ENCODE measurements at places on chromosomes 3 and 15.

DNA sequence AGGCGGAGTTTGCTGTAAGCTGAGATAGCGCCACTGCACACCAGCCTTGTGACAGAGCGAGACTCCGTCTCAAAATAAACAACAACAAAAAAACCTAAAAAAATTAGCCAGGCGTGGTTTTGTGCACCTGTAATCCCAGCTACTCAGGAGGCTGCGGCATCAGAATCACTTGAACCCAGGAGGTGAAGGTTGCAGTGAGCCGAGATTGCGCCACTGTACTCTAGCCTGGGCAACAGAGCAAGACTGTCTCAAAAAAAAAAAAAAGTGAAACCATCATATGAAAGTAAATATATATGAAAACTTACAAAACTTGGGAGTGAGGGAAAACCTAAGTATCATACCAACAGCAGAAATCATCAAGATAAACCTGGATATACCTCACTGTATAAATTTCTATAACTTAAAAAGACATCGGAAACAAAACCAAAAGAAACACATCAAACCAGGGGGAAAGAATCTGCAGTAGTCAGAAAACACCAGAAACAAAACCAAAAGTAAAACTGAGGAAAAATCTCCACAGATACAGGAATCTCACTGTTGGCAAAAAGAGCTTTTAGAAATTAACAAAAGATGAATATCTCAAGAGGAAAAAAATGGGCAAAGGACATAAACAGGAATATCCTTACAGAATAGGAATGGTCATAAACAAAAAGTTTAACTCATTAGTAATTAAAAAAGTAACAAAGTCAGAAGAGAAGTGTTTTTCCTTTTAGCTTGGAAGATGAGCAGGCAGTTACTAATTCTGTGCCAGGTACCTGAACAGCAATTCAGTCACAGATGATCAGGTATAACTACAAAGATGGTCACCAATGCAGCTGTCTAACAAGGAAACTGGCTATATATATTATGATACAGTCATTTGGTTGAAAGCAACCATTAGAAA lies 41.3 kb downstream of the ETV5 start:
- no peak for DNase-seq

- DNase-seq, result no peak
These were observed 4.5 kb downstream of the EIF3J start for GRCh38 chr15:44541282-44541958.

GRCh38 chr3:28682121-28682520 lies 333.5 kb upstream of the AZI2 start:
- no peak for DNase-seq

DNA sequence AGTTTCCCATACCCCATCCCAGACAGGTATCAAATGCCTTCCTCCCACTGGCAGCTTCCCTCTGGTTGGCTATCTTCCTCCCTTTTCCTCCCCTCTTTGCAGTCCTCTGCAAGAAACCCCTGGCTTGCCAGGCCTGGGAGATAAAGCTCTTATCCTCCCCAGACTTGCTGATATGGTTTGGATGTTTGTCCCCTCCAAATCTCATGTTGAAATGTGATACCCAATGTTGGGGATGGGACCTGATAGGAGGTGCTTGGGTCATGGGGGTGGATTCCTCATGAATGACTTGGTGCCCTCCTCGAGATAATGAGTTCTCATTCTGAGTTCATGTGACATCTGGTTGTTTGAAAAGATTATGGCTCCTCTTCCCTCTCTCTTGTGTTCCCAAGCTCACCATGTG lies 32.2 kb upstream of the SNRK start:
- DNase-seq, result no peak

DNA sequence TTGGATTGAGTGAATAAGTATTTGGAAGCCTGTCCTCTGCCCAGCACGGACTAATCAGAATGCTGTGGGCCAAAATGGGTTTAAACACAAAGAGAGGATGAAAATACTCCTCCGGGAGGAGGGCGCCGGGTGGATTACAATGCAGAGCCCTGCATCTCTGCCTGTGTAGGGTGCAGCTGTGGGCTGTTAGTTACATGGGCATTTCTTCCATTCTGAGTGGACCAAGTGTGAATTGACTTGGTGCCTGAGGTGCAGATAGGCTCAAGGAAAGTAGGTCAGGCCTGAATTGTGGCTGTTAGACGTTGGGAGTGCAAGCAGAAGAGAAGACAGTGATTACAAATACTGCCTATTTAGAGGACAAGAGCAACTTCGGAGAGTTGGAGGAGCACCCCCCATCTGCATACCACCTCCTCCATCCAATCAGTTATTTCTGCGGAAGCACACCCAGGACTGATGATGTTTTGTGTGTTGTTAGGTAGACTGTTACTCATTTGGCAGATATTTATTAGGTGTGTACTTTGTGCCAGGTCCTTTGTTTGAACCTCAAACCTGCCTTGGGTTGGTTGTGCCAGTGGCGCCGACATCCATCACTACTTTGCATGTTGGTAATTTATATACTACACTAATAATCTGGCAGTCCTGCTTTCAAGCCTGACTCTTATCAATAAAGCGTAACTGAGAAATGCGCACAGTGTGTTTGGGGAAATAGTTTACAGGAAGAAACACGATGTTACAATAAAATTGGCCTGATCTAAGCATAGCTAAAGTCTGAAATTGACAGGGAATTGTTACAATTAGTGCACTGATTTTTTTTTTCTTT lies 33.0 kb downstream of the PTPRG start:
- DNase-seq, result no peak

DNA sequence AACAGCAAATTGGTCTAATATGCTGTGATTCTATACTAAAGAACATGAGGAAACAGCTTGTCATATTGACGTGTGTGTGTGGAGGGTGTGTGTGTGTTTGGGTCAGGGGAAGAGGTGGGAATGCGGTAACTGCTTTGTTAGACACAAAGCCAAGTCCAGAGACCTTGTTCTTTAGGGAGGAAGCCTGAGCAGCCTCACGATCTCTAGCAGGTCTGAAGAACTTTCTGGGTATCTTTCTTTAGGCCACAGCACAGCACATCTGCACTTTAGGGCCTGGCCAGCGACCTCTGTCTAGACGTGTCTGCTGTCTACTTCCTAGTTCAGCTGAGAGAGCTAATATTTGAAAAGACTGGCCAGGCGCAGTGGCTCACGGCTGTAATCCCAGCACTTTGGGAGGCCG lies 220.0 kb upstream of the TPRG1 start:
- DNase-seq, result no peak

DNA sequence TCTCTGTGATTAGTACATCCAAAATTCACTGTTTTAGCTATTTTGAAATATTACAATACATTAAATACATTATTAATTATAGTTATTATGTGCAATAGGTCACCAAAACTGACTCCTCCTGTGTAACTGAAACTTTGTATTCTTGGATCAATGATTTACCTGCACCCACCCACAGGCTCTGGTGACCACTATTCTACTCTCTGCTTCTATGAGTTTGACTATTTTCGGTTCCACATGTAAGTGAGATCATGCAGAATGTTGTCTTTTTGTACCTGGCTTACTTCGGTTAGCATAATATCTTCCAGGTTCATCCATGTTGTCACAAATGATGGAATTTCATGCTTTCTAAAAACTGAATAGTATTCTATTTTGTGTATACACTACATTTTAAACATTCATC lies 43.8 kb downstream of the SLC2A2 start:
- no peak for DNase-seq

DNA sequence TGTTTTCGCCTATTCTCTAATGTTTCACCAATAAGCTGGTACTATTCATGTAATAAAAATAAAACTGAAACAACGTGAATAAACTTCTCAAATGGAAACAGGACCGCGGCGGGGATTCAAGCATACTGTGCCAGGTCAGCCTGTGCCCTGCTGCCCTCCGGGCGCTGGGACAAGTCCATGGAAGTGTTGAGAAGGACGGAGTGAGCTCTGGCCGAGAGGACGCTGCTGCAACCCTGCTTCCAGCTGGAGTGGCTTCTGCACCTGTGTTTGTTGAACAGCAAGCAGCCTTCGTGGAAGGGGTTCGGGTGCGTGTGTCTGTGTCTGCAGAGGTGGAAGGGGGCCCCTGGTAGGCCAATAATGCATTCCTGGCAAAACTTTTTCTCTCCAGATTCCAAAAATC lies 50.0 kb upstream of the PCSK6 start:
- no peak for DNase-seq

GRCh38 chr15:43429687-43430086 lies 58.8 kb downstream of the TUBGCP4 start:
- DNase-seq, result no peak

GRCh38 chr15:101246391-101246790 lies 5.5 kb downstream of the CHSY1 start:
- DNase-seq, result no peak

DNA sequence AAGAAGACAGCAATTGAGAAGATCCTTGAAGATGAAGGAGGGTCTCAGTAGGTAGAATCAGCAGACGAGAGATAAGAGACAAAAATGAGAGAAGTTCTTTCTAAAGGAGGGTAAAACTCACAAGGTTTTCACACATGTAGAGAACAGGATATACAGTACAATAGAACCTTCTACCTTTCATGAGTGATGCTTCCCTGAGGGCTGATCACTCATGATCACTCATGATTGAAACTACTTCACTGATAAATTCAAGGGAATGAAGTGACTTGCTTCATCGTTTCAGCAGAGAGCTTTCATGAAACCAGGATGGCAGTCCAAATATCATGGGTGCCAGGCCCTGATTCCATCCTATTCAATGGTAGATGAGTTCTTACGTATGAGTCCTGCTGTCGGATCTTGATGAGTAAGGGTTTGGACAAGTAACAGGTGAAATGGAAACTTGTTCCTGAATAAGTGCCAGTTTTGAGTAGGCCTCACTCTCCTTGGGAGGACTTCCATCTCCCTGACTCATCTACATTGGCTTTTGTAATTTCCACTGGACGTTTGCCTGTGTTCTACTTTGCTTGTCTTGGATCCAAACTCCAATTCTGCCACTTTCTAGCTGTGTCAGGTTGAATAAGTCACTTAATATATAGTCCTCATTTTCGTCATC lies 9.6 kb upstream of the CLDN16 start:
- DNase-seq, result no peak

DNA sequence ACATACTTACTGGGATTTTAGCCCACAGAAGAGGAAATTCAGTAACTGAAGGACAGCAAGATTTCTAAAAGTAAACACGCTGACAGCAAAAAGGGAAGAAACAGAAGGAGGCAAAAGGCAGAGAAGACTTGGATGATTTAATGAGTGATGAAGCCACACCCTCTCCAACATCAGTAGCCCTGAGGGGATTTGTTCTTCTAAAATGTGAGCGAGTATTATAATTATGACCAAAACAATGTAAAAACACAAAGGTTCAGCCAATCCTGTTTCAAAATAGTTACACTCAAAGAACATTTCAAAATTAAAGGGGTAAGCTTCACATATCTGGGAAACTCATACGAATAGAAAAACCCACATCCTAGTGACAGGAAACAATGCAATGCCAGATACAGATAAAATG lies 25.0 kb downstream of the MCCC1 start:
- no peak for DNase-seq

DNA sequence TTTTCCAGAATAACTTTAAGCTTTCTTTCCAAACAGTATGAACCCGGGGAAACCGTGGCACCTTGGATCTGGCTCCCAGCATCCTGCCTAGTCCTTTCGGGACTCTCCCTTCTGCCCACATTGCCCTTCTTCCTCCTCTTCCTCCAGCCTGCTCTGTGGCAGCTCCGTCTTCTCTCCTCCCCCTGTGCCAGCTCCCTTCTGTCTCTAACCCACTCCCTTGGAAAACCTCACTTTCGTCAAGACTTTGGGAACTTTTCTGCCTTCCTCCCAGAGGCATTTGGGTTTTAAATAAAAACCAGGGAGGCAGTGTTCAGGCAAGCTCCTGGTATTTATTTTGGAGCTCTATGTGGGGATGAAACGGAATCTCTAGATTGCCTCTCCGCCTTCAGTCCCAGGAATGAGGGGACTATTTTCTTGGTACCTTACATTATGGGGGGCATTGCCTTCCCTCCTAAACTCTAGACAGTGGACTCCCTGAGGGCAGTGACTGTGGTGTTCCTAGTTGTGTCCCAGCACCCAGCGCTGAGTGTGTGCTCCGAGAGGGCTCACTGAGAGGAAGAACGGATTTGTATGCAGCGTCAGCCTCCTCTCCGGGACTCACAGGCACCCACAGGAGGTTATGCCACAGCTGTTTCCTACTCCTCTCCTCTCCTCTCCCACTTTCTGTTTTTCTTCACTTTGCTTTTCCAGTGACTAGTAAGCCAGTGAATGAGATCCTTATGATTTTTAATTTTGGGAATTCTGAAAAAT lies 105.4 kb upstream of the MRPS22 start:
- no peak for DNase-seq

- DNase-seq, result no peak
These were observed 17.6 kb downstream of the TKT start for GRCh38 chr3:53238051-53238850.

DNA sequence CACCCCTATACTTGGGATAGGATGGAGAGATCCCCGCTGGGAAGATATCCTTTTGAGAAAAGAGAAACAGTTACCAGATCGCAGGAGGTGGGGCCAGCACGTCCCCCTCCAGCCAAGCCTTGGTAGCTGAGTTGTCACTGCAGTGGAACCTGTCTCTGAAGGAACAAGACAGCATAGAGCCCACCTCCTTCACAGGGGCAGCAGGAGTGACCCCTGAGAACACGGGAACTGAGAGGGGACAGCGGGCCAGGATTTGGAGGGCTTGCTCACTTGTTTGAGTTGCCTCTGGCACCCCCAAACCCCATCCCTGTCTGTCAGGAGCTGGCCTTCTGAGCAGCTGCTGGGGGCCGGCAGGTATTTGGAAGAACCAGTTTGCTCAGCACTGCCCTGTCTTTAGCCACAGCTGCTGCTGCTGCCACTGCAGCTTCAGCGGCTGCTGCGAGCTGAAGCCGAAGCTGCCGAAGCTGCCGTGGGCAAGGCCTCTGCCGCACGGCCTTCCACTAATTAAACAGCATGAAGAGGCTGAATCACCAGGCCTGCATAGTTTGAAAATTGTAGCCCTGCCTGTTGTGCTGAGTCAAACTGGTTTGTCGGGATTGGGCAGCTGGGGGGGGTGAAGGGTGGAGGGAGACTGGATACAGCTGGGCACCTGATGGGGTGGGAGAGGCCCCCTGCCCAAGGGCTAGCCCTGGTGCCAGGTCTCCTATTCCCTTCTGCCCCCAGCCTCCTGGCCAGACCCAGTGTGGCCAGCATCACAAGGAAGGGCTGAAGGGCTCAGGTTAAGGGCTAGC lies 4.0 kb downstream of the EPHB3 start:
- DNase-seq, result no peak

DNA sequence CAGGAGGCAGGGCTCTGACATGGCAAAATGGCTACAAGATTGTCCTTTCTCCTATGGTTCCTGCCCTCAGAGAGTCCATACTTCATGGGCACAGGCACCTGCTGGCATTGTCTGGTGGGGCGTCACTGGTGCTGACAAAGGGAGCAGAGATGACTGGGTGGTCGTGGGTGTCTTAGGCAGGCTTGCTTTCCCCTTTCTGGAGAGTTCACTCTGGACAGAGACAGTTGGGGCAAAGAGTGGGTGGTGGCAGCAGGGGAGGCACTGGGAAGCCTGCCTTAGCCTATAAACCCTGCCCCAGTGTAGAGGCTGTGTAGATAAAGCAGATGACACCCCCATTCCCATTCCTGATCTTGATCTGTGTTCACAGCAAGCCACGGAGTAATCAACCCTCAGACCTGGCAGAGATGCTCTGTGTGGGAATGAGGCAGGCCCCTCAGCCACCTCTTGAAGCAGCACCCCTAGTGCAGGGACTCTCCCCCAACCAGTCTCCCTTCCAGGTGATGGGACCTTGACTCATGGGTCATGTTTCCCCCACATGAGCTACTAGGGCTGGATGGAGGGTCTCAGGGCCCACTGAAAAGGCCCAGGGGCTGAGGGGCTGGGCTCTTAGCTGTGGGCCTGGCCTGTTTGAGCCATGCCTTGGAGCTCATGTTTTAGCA lies 20.7 kb upstream of the DOCK3 start:
- DNase-seq, result no peak

Measured in stimulated activated naive CD8-positive, alpha-beta T cell treated with anti-CD3 and anti-CD28 coated beads, Interleukin-15, Interleukin-2, amounts not matched to agents 100 U/mL and 50 U/mL, for 24 hours (primary cell).